ENCODE measurements at places on chromosomes 2 and 18. TPM values are rescaled to one million over a fixed set of nuclear protein-coding genes. Genes with fewer than 3 reads are reported as not detected.

CCDC102B gene
- total RNA-seq = 2.3 TPM

DPYSL5 gene
- not detected for total RNA-seq

OTX1 gene
- 7.0 TPM for total RNA-seq

AKAIN1 gene
- total RNA-seq = not detected

SUCLG1 gene
- 59.5 TPM for total RNA-seq

PHLPP1 gene
- total RNA-seq = 21.1 TPM

TXNDC2 gene
- total RNA-seq = 0.11 TPM

LRATD1 gene
- total RNA-seq = 3.8 TPM

GTF3C2 gene
- 69.8 TPM for total RNA-seq

BOLA3 gene
- 28.2 TPM for total RNA-seq

ANO7 gene
- total RNA-seq = 6.5 TPM

UGT1A4 gene
- 73.6 TPM for total RNA-seq

DNAH6 gene
- not detected for total RNA-seq

TMEM200C gene
- not detected for total RNA-seq

DSG1 gene
- not detected for total RNA-seq

HOXD9 gene
- total RNA-seq = not detected

OTOS gene
- total RNA-seq = not detected

MAPK4 gene
- total RNA-seq = not detected

THADA gene
- 30.5 TPM for total RNA-seq

RIT2 gene
- not detected for total RNA-seq

DSG3 gene
- total RNA-seq = 0.13 TPM

EGR4 gene
- not detected for total RNA-seq

RNF103 gene
- 25.4 TPM for total RNA-seq

RNF125 gene
- total RNA-seq = 0.15 TPM

SERPINB10 gene
- not detected for total RNA-seq

TRIM43B gene
- total RNA-seq = not detected

NCKAP1 gene
- total RNA-seq = 308 TPM

LINC00305 gene
- total RNA-seq = not detected

RFX8 gene
- total RNA-seq = not detected

MERTK gene
- 3.4 TPM for total RNA-seq

SNORC gene
- total RNA-seq = 20.0 TPM

RAB6C gene
- not detected for total RNA-seq

CXCR4 gene
- total RNA-seq = 0.70 TPM

EVA1A gene
- total RNA-seq = 10.8 TPM

OR6B2 gene
- not detected for total RNA-seq

CNDP1 gene
- not detected for total RNA-seq

SPHKAP gene
- total RNA-seq = not detected

PARD3B gene
- total RNA-seq = 7.6 TPM

TMEM169 gene
- total RNA-seq = 0.58 TPM

ABCB11 gene
- total RNA-seq = not detected

APCDD1 gene
- not detected for total RNA-seq

SPEG gene
- total RNA-seq = 55.8 TPM

SEPTIN10 gene
- 119 TPM for total RNA-seq

PID1 gene
- not detected for total RNA-seq

SLC9A4 gene
- 0.85 TPM for total RNA-seq
